ENCODE measurements at places on chromosomes 4 and X.

- no peak for DNase-seq
Observed at GRCh38 chr4:109077505-109077904, 225.0 kb downstream of the COL25A1 start.

DNA sequence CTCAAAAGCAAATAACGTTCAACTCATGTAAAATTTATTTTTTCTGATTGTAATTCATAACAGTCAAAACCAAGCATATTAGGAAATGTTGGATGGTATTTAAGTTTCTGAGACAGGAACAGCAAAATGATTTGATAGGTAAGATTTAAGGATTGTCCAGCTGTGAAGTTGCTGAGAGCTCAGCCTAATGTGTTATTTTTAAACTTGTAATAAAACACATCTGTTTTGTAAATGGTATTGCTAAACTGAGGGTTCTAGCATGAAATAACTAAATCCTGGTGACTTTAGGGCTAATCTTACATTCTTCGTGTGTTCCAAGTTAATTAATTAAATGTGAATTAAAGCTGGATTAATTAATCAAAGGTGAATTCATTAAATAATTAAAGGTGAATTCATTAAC lies 13.3 kb downstream of the TLR10 start:
- DNase-seq, result no peak

GRCh38 chr4:113604955-113605354 lies 156.6 kb downstream of the CAMK2D start:
- no peak for DNase-seq

DNA sequence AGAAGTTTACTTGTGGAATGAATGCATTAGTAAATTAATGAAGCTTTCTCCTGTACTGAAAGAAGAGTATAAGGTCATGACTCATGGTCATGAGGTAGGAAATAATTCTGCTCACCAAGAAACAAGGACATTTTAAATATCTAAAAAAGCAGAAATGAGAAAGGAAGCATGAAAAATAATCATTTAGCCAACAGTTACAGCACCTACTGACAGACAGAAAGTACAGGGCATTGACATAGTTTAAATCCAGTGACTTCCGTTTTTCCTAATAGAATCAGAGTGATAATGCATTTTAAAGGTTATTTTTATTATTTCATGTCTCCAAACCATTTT lies 30.5 kb upstream of the ACSL1 start:
- DNase-seq, result no peak

DNA sequence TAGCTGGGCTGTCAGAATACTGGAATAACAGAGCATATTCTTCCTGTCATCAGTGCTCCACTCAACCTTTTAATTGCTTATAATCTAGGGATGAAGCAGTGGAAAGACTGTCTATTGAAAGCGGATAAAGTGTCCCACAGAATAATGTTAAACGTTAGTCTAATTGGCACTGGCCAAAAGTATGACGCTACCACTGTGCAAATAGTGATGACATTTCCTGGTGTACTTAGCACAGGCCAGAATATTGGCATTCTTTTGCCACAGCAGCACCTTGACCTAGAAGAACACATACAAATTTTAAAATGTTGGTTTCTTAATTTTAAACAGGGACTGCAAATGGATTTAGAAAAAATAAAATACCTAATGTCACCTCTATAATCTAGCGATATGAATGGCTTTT lies 635.2 kb upstream of the SPANXN1 start:
- DNase-seq, result no peak

- DNase-seq, result no peak
Observed at GRCh38 chr4:70703619-70704214, 15.4 kb downstream of the UTP3 start.

GRCh38 chr4:61662362-61662761 lies 462.2 kb downstream of the ADGRL3 start:
- DNase-seq, result no peak

GRCh38 chrX:55119271-55119670 lies 30.5 kb downstream of the PAGE2 start:
- DNase-seq, result no peak

DNA sequence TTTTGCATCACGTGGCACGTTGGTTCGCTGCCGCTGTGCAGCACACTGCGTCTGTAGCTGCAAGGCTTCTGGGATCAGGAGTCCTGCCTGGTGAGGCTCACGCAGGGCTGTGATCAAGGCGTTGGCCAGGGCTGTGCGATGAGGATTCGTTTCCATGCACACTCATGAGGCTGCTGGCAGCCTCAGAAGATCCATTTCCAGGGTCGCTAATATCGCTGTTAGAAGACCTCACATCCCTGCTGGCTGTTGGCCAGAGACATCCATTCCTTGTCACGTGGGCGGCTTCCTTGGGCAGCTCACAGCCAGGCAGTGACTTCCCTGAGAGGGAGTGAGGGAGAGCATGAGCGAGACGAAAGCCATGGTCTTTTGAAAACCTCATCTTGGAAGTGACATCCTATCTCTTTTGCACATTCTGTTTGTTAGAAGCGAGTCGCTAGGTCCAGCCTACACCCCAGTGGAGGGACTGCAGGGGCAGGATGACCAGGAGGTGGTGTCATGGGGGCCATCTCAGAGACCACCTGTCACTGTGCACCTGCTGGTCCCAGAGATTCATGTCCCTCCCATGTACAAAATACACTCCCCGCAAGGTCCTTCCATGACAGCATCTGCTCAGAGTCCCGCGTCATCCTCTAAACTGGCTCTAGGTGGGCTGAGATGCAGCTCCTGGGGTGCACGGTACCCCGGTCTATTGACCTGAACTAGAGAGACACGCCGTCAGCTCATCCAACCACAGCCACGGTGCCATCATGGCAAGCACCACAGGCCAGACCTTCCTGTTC lies 12.2 kb downstream of the RGS12 start:
- no peak for DNase-seq
